NCI-H69 (cell line): ENCODE measurements at places on chromosomes 2 and 18.

- no peak for DNase-seq
Measured at GRCh38 chr2:196252408-196253115, 81.2 kb upstream of the STK17B start.

- no peak for DNase-seq
Measured at GRCh38 chr18:55024564-55024963, 65.3 kb upstream of the CCDC68 start.

DNA sequence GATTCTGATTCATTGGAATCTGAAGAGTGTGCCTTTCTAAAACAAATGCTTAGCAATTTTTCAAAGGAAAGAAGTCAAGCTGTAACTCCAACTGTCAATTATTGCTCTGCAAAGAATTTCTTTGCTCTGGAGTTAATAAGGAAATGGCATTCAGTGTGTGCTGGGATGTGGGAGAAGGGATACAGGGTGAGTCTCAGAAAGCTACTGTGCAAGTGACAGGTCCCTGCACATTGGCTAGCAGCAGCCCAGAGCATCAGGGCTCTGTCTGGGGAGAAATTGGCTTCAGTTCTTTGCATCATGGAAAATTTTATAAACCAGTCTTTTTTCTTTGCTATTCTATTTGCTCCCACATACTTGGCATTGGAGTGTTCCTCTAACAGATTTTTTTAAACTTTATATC lies 1.1 kb upstream of the SYT4 start:
- peak; percentile 85 for DNase-seq

DNA sequence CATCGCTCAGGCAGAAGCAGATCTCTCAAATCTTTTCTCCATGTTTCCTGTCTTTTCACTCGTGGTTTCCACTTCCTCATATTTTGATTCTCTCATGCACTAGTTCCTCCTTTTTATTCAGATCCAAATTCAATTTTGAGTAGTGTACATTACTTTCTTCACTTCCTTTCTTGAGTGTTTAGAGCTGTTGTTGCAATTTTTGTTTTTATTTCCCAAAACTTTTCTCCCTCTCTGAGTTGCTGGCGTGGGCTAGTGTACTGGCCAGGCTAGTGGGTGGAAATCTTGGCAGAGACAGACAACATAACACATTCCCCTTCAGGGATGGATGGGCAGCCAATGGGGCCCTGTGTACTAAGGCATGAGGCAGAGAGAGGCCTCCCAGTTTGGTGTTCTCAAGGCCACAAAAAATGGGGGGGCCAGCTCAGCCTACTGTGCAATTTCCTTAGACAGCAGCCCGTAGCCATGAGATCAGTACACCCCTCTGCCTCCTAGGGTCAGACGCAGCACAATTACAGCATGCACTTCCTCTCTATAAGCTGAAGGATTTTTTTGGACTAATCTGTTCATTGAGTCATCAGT lies 145.1 kb upstream of the PID1 start:
- DNase-seq: no peak
